ENCODE measurements at places on chromosomes 6 and 20.

DNA sequence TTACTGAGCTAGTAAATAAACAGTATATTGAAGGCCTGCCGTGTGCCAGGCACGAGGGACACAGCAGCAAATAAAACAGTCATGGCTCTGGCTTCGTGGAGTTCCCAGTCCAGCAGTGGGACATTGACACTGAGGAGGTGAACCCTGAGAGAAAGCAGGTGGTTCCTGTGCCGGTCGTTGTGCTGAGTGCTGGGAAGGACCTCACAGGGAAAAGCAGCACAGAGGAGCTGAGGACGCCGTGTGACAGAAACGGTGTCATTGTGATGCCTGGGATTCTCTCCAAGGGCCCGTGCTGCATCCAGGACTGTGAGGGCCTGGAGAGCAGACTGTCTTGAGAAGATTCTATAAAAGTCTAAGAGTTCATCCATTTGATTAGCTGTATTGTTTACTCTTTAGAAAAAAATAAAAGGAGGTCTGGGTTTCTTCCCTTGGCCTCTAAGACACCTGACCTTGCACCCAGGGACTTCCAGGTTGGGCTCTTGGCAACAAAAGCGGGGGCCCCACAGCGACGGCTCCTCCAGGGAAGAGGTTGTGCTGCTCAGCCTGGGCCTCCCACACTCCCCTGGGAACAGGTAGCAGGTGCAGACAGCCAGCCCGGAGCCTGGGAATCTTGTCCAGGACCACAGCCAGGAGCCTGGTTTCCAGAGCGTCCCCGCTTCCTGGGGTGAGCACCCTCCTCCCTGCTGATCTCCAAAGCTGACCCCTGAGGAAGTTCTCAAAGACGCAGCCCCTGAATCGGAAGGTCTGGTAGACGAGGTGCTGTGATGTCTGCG is 251.2 kb upstream of the PMEPA1 start:
- no peak for DNase-seq

GRCh38 chr20:59131551-59132285 is 31.9 kb upstream of the ZNF831 start:
- no peak for DNase-seq

- no peak for DNase-seq
Observed at GRCh38 chr6:128504003-128504654, 16.3 kb downstream of the PTPRK start.

DNA sequence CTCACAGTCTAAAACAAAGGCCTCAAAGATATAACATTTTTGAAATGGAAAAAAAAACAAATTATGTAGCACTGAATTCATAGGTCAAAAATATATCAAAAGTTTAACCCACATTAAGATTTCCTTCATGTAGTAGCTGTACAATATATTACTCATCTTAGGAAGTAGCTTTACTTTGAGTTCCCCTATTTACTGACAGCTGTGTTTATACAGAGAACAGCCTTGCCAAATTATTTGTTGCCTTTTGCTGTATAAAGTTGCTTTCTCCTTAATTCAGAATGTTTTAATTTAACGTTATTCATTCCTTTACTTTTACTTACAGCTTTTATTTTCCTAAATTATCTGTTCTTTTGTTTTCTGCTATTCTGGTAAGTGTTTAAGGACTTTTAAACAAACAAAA is 181.0 kb downstream of the COL12A1 start:
- DNase-seq, result no peak

GRCh38 chr6:41715795-41716515 is 19.5 kb downstream of the TFEB start:
- no peak for DNase-seq

- DNase-seq, result no peak
Observed at GRCh38 chr20:11352041-11352440, 565.7 kb upstream of the BTBD3 start.

- DNase-seq, result no peak
Observed at GRCh38 chr6:156720691-156721685, 56.2 kb upstream of the ARID1B start.

GRCh38 chr20:2846698-2847097 is 6.2 kb downstream of the VPS16 start:
- no peak for DNase-seq

DNA sequence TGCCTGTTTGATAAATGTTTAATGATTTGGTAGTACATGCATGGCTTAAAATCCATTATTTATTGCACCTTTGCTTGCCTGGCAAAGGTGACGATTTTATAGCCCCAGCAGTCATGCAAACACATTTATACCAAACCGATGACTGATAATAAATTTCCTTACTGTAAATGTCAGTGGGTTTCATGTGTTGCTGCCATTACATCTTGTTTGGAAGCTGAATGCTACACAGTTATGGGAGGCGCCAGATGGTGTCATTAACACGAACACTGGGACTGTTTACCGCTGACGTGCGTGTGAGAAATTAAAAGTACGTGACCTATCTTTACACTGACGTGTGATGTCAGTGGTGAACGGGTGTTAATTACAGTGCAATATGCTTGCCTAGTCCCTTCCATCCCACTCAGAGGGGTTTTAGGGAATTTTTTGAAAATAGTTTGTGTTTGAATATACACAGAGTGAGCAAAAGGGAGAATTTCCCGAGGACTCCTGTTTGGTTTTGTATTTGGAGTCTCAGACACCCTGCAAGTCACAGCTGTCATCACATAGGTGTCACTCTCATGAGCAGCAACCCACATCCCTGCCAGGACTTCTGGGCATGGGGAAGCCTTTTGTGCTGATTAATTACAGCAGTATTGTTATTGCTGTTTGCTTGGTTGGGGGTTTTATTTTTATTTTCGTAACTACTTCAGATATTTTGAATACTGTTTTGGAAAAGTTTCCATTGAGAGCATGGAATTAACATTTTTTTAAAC is 151.8 kb upstream of the INSM1 start:
- peak; percentile 89 for DNase-seq

DNA sequence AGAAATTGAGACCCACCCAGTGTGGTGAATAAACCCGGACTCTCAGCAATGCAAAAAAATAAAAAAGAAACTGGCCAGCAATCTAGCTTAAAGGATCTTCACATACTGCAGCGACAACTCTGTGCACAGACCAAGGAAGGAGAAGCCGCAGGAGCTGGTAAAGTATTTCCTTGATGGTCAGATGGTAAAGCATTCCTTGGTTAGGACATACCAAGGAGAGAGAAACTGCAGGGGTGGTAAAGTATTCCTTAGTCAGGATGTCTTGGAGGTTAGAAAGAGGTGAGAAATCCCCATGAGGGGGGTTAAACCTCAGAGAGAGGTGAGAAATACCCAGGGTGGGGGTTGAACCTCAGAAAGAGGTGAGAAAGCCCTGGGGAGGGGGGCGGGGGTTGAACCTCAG is 86.8 kb downstream of the PLG start:
- no peak for DNase-seq

DNA sequence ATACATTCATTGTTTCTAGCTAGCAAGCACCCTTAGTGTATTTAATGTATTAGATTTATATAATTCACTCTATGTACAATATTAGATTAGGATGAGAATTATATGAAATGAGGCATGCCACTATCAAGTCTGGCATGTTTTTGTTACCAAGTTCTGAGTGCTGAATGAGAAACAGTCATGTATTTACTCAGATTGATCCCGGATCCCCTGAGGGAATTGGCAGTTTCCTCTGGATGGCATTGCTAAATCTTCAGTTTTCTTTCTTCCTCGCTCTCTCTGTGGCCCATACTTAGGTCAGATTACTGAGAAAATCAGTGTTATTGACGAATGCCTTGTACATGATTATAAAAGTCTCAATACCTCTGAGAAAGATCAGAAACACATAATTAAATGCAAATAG is 66.6 kb downstream of the CDKAL1 start:
- no peak for DNase-seq

DNA sequence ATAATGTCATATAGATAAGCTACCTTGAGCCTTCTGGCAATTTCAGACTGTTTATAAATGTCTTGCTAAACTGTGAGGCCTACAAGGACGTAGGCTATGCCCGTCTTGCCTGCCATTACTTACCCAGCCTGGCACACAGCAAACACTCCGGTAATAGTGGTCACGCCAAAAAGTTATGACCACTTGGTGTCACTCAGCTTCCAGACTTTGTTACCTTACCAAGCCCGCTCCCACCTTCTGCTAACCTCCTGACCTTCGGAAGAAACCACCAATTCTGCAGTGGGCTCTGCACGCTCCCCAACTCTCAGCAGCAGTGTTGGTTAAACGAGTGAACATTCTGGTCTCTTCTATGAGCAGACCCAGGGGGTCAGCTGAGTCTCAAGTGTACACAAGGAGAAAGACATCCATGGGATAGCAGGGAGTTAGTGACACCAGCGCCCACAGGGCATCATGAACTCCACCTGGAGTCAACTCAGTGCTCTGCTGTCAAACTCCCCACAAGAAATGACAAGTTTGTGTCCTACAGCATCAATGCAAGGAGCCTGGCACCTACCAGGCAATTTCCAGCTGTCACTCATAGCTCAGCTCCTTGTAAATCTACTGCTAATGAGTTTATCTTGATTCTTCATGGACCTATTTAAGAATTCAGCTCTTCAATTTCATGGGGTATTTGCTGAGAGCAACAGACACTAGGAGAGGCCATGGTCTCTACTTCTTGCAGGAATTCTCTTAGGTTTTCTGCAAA is 119.9 kb downstream of the TTLL2 start:
- no peak for DNase-seq

DNA sequence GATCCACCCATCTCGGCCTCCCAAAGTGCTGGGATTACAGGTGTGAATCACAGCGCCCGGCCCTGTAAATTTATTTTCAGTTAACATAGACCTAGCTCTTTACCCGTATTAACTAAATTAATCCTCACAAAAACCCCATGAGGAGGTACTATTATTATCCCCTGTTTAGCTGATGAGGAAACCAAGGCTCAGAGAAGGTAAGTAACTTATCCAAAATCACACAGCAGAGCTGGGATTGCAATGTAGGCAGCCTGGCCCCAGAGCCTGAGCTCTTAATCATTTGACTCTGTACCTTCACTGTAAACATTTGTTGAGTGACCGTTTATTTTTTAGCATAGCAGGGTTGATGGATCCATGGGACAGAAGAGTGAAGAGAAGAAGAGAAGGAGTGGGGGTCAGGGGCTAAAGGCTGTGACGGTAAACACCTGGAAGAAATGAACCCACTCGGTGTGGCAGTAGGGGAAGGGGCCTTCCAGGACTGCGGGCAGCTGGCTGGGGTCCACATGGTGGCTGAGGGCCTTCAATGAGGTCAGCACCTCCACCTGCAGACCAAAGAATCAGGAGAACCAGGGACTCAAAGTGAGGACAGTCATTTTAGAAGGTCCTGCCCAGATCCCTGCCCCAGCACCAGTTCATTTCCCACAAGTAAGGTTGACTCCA is 35.2 kb downstream of the KIAA1755 start:
- no peak for DNase-seq

DNA sequence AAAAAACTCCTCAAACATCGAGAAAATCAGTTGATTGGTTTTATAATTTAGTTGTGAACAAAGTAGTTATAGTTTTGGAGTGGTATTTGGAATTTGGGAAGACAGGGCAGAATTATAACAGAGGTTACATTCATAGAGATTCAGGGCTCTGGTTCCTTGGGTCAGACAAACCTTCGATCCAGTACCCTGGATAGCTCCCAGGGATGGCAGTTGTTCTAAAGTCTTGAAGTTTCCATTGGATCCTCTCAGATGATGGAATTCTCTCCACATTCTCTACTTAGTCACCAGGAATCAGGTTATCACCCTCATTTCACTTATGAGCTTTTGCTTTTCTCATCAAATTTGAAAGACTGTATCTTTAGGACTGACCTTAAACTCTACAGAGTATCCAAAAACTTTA is 285.1 kb downstream of the CENPW start:
- no peak for DNase-seq

DNA sequence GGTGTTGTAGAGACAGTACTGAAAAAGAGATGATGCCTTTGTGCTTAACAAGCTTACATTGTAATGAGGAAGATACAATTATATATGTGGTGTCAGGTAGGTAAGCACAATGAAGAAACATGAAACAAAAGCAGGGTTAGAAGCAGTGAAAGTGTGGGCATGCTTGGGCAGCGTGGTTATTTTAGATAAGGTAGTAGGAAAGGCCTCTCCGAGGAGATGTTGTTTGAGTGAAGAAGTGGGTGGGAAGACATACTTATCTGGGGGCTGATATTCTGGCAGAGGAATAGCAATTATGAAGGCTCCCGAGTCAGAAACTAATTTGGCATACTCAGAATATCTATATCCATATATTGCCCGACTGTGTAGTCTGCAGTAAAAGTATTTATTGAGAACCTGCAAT is 4.7 kb downstream of the CDKAL1 start:
- DNase-seq, result no peak

GRCh38 chr6:1024587-1024986 is 287.3 kb upstream of the FOXQ1 start:
- DNase-seq, result no peak

GRCh38 chr6:144931172-144932035 is 646.3 kb downstream of the UTRN start:
- peak; percentile 0 for DNase-seq

GRCh38 chr20:59371431-59371830 is 71.0 kb downstream of the EDN3 start:
- DNase-seq, result no peak

GRCh38 chr20:1383623-1384404 is 9.0 kb downstream of the FKBP1A start:
- peak; percentile 80 for DNase-seq

GRCh38 chr6:146890644-146891434 is 292.1 kb downstream of the ADGB start:
- DNase-seq, result no peak

DNA sequence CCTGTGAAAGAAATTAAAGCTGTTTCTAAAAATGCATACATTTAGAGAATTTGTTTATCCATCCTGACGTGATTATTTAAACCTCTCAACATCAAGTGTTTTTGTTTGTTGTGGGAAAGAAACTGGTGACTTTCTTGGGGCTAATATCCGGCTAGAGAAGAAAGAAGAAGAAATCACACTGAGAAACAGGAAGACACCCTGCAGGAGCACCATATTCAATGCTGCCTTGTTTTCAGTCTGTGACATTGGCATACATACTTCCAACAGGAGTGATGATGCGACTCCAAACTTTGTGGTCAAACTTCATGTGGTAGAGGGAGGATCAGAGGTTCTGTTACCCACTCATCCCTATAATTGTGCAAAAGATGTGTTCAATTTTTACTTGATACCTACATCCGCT is 997.6 kb upstream of the CITED2 start:
- DNase-seq, result no peak

- no peak for DNase-seq
Observed at GRCh38 chr6:35442693-35443092, 9.4 kb upstream of the FANCE start.

DNA sequence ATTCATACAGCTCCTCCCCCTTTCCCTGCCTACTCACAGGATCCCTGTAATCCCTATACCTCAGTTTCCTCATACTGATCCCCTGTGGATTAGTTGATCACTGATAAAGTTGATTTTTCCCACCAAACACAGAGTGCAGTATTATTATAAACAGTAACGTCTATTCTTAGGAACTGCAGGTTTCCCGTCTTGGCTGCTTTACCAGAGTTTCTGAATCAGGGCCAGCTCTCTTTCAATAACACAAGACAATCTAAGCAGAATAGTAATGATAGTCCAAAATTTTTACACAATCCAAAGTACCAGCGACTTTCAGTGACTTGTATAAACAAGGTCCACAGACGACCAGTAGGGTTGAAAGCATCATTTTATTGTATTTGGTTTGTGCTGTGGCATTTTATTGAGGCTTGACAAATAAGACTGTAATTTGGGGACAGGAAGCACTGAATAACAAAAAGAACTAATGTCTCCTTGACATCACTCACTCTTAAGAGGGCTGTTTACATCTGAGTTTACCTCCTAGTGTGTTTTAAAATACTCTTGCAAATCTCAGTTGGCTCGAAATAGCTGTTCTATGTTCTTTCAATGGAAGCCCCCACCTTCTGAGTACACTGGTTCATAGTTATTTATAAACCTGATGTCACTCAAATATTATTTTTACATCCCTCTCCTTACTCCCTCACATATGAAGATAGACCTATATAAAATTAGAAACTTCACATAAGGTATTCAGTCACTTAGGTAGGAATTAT is 6.1 kb upstream of the JARID2 start:
- no peak for DNase-seq

Data from NCI-H2029 (cell line).